ENCODE measurements at places on chromosomes 2 and 18. TPM values are rescaled to one million over a fixed set of nuclear protein-coding genes. Genes with fewer than 3 reads are reported as not detected.

- DNase-seq: no peak
Measured at GRCh38 chr2:160917850-160918249, 242.4 kb upstream of the TANK start.

DNA sequence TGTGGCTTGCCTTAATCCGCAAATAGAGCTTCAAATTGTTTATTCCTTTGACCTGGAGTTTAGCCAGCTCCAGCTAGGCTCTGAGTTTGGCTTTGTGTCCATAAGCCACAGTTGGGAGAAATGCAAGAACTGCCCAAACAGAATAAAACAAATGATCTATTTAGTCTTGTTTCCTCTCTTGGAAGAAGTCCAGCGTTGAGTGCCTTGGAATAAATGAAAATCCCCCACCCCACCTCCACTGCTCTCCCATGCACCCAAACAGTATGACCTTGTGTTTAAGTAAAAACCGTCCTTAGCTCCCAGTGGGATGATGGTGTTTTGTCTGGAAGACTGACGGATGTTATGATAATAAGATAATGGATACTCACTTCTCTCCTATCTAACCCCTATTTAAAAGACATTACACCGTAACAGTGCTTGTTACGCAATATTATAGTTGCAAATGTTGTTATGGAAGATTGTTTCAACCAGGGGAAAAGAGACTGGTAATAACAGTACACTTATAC is 3.2 kb upstream of the SERPINE2 start:
- no peak for DNase-seq

GRCh38 chr2:126653109-126653508 is 2.8 kb upstream of the GYPC start:
- no peak for DNase-seq

GRCh38 chr2:88591698-88592097 is 35.6 kb downstream of the EIF2AK3 start:
- no peak for DNase-seq

DNA sequence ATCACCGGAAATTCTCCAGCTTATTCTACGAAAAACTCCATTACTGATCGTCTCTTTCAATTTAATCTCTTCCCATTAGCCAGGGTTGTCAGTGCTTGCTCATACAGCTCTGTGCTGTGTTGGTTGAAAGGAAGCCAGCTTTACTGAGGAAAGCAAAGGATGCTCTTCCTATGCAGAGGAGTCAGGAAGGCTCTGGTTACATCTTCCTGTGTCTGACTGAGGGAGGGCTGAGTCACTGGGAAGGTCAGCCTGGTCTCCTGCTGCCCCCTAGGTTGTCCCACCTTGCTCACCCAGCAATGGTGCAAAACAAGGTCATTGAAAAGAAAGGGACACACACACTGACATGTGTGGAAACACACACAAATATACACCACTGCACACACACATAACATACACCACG is 975.6 kb downstream of the DCDC2C start:
- DNase-seq: no peak

DNA sequence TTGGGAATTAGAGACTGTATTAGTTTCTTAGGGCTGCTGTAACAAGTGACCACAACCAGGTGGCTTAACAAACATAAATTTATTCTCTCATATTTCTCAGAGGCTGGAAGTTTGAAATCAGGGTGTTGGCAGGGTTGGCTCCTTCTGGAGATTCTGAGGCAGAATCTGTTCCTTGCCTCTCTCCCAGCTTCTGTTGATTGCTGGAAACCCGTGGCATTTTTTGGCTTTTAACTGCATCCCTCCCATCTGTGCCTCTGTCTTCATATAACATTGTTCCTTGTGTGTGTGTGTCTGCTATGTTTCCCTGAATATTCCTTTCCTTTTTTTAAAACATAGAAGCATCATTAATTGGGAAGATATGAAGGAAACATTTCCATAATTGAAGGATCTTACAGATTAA is 448.1 kb upstream of the DCC start:
- DNase-seq: no peak

- no peak for DNase-seq
Measured at GRCh38 chr2:17228461-17228860, 289.8 kb downstream of the RAD51AP2 start.

DNA sequence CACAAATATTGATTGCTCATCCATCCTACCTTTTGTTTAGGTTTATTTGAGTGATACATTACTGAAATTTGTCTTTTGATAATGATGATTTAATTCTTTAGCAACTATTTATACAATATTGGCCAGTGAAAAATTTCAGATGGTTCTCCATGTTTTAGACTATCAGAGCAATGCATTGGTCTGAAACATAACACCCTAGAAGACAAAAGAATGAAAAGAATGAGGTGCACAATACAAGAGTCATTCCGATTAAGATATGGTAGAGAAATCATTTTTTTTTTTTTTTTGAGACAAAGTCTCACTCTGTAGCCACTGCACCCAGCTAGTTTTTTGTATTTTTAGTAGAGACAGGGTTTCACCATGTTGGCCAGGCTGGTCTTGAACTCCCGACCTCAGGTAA is 197.4 kb upstream of the FAM98A start:
- DNase-seq: no peak

DNA sequence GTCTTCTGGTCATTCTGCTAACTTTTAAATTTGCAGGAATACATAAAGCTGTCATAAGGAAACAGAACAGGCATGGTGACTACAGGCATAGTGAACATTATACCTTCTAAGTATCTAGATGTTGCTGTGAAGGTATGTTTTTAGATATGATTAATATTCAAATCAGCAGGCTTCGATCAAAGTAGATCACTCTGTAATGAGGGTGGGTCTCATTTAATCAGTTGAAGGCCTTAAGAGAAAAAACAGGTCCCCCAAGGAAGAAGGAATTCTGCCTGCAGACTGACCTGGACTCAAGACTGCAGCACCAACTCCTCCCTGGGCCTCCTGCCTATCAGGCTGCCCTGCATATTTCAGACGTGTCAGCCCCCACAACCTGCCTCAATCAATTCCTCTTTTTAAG is 104.0 kb downstream of the L3MBTL4 start:
- no peak for DNase-seq

GRCh38 chr2:112869258-112869842 is 32.8 kb upstream of the IL1B start:
- peak; percentile 99 for DNase-seq

GRCh38 chr2:216519154-216519762 is 20.6 kb downstream of the RPL37A start:
- peak; percentile 70 for DNase-seq

GRCh38 chr18:10130606-10131005 is 216.8 kb downstream of the VAPA start:
- DNase-seq: no peak

DNA sequence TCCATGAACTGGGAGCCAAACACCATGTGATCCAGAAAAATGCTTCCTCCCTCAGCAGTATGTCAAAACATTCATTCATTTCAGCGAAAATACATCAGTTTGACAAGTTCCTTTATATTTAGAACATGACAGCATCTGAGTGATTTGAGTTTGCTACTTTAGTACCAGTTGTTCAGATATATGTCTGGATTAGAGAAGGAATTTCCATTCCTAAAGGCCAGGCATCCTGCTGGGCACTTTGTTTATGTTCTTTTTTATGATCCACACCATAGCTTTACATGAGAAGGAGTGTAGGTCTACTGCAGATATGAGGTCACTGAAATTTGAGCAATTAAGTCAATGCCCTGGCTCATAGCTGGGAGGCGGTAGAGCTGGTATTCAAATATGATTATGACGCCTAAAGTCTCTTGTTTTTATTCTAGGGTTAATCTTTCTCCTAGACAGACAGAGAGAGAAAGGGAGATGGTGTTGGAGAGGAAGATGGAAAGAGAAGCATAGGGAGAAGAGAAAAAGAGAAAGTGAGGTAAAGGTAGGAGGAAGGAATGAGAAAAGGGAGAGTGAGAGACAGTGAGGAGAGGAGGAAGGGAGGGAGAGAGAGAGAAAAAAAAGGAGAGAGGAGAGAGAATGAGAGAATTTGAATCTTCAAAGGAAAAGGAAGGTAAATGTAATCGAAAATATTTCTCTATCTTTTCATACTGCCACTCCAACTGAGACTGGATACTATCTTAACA is 839.5 kb upstream of the FANCL start:
- no peak for DNase-seq

DNA sequence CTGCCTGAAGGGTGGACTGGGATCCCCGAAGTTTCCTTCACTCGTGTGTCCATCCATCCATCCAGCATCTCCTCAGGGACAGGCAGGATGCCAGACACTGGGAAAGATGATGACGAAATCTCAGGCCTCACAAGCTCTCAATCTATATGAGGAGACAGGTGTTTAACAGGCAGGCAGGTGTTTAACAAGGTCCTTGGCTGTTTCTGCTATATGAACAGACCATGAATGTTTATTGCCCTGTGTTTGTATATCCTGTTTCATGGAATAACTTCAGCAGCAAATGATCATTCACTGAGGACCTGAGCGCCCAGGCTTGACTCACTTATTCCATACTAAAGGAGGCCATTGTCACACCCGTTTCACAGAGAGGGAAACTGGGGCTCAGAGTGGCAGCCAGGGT is 685.8 kb upstream of the HS6ST1 start:
- no peak for DNase-seq

DNA sequence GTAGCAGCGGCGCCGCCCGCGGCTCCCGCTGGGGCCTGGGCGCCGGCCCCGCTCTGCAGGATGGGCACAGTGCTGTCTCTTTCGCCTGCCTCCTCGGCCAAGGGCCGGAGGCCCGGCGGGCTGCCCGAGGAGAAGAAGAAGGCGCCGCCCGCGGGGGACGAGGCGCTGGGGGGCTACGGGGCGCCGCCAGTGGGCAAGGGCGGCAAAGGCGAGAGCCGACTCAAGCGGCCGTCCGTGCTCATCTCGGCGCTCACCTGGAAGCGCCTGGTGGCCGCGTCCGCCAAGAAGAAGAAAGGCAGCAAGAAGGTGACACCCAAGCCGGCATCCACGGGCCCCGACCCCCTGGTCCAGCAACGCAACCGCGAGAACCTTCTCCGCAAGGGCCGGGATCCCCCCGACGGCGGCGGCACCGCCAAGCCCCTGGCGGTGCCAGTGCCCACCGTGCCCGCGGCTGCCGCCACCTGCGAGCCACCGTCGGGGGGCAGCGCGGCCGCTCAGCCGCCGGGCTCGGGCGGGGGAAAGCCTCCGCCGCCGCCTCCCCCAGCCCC is 369 bp downstream of the CDK5R2 start:
- no peak for DNase-seq

- DNase-seq: no peak
Measured at GRCh38 chr18:59768409-59768808, 71.2 kb upstream of the CCBE1 start.

GRCh38 chr18:74507927-74508326 is 11.8 kb downstream of the CNDP2 start:
- DNase-seq: no peak

DNA sequence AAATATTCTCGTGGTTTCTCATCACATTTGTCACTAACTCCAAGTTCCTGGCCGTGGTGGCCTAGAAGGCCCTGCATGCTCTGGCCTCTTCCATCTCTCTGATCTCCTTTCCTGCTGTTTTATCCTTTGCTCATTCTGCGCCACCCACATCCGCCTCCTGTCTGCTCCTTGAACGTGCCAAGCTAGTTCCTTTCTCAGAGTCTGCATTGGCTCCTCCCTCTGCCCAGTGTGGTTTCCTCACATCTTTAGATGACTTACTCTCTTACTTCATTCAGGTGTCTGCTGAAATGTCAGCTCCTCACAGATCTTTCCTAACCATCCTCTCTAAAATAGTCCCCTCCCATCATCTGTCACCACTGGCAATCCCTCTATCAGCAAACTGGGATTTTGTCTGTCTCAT is 158.6 kb upstream of the RBMS1 start:
- peak; percentile 91 for DNase-seq

DNA sequence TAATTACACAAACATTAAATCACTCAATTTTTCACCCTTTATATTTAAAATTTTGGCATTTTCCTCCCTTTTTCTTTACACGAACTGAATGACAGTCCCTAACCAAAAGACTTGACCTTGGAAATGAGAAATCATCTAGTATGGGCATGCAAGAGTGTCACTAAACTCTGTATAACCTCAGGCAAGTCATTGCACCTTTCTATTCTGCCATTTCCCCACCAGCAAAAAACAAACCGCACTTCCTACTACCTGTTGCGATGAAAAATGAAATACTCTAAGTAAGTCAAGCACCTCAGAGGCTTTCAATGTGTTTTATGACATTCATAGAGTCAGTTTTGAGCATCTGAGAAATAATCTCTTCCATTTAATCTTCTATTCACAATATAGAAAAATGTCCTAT is 44.1 kb downstream of the ANKRD44 start:
- DNase-seq: no peak

DNA sequence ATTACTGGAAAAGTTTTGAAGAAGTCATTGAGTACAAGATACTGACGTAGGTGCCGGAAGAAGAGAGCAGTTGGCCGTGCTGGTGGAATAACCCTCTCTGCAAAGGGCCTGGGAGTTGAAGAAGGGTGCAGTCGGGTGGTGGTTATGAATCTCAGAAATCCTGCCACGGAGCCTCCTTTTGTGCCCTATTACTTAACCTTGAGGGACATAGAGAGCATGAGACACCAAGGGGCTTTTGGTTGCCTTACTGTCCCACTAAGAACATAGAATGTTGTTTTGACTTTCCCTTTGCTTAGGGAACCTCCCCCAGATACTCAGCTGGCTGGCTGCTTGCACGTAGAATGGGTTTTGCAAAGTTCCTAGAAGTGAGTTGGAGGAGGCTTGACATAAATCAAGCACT is 1.3 kb upstream of the CD28 start:
- no peak for DNase-seq

DNA sequence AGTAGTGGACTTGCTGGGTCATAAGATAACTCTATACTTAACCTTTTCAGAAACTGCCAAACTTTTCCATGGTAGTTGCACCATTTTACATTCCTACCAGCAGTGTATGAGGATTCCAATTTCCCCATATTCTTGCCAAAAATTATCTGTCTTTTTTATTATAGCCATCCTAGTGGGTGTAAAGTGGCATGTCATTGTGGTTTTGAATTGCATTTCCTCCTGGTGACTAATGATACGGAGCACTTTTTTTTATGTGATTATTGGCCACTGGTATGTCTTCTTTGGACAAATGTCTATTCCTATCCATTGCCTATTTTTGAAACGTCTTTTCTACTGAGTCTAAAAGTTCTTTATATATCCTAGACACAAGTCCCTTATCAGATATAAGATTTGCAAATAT is 44.3 kb downstream of the CACNB4 start:
- DNase-seq: peak; percentile 66

DNA sequence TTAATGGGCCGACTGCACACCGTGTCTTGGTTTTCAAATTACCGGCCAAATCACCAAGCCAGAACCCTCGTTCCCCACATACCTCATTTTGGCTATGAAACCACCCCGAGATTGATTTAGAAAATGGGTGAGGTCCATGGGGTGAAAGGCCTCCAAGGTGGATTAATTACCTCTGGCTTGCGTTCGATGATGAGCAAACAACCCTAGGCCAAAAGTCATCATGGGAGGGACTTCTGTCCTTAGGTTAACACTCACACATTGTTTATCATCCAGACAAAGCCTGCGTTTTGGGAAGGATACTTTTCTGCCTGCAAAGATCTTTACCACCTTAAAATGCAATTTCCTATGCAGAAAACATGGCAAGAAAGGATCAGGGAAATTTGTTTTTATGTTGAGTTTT is 48.5 kb downstream of the GALR1 start:
- no peak for DNase-seq

The ZNF519 gene
- total RNA-seq: 5.5 TPM

The USP37 gene
- total RNA-seq: 14.6 TPM

The PDE1A gene
- total RNA-seq: 0.69 TPM

The SPHKAP gene
- total RNA-seq: not detected

The UGT1A3 gene
- total RNA-seq: 0.37 TPM

The EVA1A gene
- total RNA-seq: 19.2 TPM

The DCDC2C gene
- not detected for total RNA-seq

The PJVK gene
- total RNA-seq: 4.3 TPM

The INHBB gene
- total RNA-seq: not detected

The CCBE1 gene
- 18.4 TPM for total RNA-seq

The LRRFIP1 gene
- 245 TPM for total RNA-seq

The SLC9A2 gene
- 0.52 TPM for total RNA-seq
